ENCODE measurements at places on chromosomes 4 and X.

- DNase-seq, result no peak
These were observed 75.8 kb downstream of the STIM2 start for GRCh38 chr4:26936284-26937065.

DNA sequence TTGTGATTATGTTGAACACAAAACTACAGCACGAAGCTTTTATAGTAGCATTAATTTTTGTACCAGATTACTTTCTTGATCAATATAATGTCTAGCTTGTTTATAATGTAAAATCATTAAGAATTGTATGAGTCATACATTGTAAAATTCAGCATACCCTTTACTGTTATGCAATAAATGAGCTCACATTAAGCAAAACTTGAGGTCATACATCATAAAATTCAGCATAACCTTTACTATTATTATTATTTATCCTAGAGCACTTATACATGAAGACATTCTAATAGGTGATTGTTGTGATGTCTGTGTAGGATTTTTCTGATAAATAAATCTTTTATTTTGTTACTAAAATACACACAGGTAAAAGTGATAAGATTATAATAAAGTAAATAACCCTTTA is 49.4 kb downstream of the DTHD1 start:
- no peak for DNase-seq

- no peak for DNase-seq
These were observed 27.4 kb downstream of the LEF1 start for GRCh38 chr4:108141213-108141950.

- DNase-seq, result no peak
These were observed 63.0 kb upstream of the HHIP start for GRCh38 chr4:144582975-144583374.

GRCh38 chr4:21184788-21185187 is 484.5 kb downstream of the PACRGL start:
- no peak for DNase-seq

GRCh38 chr4:180240670-180241069 is 2002.5 kb upstream of the TENM3 start:
- DNase-seq, result no peak

DNA sequence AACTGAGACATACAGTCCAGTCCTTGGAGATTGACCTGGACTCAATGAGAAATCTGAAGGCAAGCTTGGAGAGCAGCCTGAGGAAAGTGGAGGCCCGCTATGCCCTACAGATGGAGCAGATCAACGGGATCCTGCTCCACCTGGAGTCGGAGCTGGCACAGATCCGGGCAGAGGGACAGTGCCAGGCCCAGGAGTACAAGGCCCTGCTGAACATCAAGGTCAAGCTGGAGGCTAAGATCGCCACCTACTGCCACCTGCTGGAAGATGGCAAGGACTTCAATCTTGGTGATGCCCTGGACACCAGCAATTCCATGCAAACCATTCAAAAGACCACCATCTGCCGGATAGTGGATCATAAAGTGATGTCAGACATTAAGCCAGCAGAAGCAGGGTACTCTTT is 20.4 kb upstream of the FRMPD3 start:
- peak; percentile 65 for DNase-seq

GRCh38 chrX:10395179-10395578 is 225.2 kb downstream of the MID1 start:
- no peak for DNase-seq

- DNase-seq, result peak; percentile 61
These were observed 3.5 kb downstream of the MXD4 start for GRCh38 chr4:2258091-2259035.

DNA sequence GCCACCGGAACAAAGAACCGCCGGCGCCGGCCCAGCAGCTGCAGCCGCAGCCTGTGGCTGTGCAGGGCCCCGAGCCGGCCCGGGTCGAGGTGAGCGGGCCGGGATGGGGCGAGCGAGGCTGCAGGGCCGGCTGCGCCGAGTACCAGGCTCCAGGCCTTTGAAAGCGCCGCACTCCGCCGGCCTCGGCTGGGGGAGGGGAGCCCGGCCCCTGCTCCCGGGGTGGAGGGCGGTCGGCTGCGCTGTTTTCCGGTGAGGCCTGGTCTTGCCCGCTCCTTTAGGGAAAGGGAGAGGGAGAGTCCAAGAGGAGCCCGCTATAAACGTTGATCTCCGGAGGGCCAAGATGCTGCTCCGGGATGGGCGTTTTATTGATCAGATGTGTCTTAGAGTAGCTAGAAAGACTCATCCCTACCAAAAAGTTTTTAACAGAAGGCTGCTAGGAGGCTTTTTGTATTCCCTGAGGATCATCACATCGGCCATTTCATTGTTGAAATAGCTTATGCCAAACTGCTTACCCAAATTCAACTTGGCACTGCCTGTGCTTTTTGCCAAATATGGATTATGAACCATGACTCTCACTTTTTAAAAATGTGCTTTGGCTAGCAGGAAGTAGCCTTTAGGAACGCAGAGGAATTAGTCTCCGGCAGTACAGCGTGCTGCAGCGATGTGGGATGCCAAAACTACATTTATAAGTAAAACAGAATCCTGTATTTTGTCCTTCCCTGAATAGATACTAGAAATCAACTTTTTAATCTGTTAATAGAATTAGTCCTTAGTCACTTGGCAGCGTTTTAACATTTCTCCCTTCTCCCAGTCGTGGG is 760 bp downstream of the TMEM165 start:
- DNase-seq, result peak; percentile 78

DNA sequence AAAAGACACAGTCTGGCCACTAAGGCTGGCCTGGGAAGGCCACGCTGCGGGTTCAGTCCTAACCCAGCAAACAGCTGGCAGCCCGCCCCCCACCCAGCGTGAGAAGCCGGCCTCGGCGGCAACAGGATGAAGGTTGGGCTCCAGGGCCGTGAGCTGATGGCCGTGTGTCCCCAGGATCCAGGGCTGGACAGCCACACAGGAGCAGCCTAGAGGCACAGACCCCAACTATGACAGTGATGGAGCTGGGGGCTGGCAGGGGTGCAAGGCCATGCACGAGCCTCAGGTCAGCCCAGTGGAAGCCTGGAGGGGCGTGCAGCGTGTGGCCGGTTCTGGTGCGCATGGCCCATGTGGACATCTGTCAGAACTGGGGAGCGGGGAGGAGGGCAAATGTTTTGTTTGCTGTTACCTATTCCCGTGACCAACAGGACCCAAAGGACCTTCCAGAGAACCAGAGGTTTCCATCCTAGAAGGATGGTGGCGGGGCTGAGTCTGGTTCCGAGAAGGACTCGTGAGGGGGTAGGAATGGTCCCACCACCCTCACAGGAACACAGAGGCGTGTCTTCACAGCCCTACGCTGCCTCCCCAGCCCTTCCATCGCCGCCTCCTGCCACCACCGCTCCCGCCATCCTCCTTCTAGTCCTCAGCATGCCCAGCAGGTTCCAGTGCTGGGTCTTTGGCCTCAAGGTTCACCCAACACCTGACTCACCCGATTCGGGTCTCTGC is 46.5 kb downstream of the ZFYVE28 start:
- DNase-seq, result no peak

- peak; percentile 70 for DNase-seq
These were observed 806 bp upstream of the CD99L2 start for GRCh38 chrX:150899191-150899757.

DNA sequence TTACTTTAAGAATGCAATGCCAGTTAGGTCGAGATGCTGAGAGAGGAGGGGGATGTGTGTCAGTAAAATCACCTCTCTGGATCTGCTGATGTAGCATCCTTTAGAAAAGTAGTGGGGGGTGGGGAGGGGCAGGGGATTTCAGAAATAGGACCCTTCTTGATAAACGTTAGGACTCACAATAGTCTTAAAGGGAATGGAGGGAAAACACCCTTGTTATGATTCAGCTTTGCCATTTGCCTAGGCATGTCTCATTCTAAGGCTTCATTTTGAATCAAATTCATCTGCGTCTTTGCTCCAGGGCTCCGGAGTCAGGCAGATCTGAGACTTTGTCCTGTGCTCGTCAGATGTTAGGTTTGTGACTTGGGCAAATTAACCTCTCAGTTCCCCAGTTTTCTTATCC is 879 bp downstream of the SH2D1A start:
- peak; percentile 72 for DNase-seq

DNA sequence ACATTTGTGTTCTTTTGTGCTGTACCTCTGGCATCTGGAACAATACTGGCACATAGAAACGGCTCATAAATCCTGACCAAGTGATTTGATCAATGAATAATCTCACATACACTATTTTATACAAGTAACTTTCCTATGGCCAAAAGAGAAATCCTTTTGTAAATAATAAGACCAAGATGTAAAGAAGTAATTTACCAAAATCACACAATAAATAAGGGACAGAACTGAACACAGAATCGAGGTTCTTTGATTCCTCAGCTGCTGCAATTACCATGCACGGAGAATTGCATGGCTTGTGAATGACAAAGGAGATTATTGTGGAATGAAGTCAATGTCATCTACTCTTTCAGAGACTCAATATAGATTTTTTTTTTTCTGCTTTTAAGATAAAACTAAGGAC is 576.8 kb upstream of the SMIM31 start:
- DNase-seq, result no peak

DNA sequence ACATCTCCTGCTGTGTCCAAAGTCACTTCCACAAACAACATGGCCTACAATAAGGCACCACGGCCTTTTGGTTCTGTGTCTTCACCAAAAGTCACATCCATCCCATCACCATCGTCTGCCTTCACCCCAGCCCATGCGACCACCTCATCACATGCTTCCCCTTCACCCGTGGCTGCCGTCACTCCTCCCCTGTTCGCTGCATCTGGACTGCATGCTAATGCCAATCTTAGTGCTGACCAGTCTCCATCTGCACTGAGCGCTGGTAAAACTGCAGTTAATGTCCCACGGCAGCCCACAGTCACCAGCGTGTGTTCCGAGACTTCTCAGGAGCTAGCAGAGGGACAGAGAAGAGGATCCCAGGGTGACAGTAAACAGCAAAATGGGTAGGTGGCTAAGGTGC is 123.9 kb downstream of the PDLIM5 start:
- DNase-seq, result no peak

DNA sequence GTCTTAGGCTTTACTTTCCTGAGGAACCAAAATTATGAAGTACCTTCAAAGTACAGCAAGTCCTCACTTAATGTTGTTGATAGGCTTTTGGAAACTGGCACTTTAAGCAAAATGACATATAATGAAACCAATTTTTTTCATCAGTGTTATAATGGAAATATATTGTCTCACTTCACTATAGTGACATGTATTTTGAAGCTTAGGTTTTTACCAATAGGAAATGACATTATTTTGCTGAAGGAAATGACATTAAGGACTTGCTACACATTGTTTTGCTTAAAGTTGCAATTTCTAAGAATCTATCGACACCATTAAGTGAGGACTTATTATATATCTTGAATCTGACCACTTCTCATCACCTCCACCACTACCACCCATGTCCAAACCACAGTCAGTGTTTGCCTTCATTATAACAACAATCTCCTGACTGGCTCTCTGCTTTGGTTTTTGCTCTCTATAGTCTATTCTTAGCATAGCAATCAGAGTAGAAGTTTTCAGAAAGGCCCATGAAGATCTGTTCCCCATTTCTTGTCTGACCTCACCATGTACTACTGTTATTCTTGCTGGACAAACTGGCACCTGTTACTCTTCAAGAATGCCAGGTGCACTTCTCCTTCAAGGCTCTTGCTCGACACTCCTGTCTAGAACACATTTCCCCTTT is 311.2 kb downstream of the BMPR1B start:
- no peak for DNase-seq

DNA sequence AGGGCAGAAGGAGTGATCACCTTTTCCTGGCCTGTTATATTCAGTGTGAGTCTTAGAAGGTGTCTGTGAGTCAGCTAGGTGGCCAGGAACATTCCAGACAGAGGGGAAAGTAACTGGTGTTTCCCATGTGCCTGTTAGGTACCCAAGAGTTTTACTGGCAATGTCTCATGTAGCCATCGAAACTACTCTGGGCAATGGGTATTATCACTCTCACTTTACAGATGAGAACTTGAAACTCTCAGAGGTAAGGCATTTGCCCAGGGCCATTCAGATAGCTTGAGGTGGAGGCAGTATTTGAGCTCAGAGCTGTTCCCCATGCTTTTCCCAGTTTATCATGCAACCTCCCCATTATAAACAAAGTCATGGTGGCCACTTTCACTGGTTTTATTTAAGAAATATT is 80.4 kb upstream of the NHS start:
- no peak for DNase-seq

DNA sequence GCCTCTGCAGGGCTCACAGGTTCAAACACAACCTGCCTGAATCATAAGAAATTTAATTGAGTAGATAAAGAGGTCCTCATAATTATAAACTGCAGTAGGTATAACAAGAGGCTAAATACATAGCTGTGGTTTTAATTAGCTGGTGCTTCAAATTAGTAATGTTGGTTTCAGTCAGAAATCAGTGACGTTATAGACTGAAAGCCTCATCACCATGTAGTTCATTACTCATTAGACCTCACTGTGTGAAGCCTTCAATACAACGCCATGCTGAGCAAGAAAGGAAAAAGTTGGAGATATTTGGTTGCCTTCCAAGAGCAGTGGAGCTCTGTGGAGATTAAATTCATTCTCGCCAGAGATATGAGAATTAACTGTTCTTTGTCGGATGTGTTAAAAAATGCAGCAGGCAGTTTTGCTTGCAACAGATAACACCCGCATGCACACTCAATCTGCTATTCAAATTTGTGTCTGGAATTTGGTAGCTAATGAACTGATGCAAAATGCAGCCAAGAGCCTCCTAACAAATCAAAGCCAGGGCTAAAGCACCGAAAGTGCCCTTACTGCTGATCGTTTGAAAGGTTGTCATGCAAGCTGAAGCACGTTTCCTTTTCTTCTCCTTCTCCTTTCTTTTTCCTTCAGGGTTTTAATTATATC is 148.9 kb downstream of the AFF2 start:
- DNase-seq, result no peak

GRCh38 chr4:62360156-62360545 is 1160.0 kb downstream of the ADGRL3 start:
- no peak for DNase-seq

- no peak for DNase-seq
These were observed 7.9 kb upstream of the GNRHR start for GRCh38 chr4:67762086-67762485.

DNA sequence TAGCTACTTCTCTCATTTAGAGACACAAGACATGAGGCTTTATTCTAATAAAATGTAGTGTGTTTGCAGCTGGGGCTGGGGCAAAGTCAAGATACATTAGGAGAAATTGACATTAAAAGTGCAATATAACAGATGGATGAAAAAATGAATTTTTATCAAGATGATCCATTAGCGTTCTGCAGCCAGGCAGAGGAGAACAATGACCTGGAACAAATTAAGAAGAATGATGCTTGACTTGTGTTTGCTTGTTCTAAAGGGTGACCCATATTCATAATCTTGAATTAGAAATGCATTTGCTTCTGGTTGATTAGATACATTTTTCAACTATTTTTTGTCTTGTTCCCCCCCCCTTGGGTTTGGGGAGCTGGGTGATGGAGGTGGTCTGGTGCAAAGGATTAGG is 439.5 kb upstream of the BOD1L1 start:
- no peak for DNase-seq

- DNase-seq, result no peak
These were observed 4.9 kb downstream of the ADGRL3 start for GRCh38 chr4:61205066-61205465.
